NCI-H1417 (cell line): ENCODE measurements at places on chromosomes 5 and 9.

- peak; percentile 39 for DNase-seq
Observed at GRCh38 chr9:114905170-114905940, 25.0 kb downstream of the TNFSF8 start.

DNA sequence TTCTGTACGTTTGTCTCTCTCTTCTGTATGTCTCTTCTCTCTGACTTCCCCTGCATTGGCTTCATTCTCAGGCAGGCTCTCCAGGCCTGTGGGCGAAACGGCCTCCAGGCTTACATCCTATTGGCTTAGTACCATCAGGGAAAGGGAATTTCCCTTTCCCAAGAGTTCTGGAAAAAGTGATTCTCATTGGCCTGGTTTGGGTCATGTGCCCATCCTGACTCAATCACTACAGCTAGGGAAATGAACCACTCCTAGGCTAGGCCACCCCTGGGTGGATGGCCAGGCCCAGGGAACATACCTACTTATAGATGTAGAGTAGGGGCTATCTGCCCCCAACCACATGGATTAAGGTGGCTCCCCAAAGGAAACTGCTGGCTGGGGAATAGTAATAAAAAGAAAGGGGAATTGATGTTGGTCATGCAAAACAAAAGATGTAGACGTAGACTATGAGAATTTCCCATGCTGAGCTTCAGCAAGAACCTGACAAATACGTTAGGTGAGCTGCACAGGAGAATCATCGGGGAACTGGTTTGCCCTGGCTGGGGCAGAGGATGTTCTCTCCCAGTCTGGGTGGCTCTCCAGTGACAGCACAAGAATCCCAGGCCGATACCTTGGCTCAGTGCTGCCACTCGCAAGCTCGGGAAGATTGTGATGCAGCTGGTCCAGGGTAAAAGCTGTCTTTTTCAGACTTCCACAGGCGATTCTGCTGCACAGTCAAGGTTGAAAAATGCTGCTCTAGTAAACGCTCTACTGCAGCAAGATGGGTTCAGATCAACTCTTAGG, 3.7 kb upstream of the EGR1 start:
- DNase-seq: no peak

GRCh38 chr5:10559871-10560270, 4.0 kb upstream of the ANKRD33B start:
- DNase-seq: no peak

- DNase-seq: no peak
Observed at GRCh38 chr9:88775037-88775471, 216.2 kb upstream of the S1PR3 start.

DNA sequence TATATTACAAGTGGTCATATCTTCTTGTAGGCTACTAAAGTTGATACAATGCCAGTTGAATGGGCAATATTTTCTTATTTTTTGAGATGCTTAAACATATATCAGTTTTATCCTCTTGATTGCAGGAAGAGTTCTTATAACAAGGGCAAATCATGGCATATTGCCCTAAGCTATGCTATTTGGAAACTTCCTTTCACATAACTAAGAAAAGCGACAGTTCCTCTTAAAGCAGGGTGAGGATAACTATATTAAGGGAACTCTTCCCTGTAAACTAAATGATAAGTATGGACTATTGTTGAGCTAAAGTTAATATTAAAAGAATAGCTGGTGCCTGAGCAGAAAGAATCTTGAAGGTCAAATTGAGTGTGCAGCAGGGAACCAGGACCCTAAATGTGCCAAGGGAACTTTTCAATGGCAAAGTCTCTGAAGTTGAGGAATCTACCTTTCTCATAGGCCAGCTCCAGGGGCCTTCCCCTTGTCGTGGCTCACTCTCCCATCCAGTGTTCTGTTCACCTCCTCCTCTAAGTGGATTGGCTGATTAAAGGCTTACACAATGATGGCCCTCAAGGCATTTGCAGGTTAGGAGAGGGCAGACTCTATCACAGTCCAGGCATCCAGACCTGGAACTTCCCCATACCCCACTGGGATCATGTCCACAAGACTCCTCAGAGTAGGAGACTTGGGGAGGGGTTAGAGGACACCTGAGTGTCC, 26.8 kb downstream of the FYB1 start:
- DNase-seq: no peak

GRCh38 chr5:78824831-78825281, 160.3 kb downstream of the ARSB start:
- no peak for DNase-seq

GRCh38 chr9:133385452-133385851, 9.3 kb downstream of the STKLD1 start:
- no peak for DNase-seq

DNA sequence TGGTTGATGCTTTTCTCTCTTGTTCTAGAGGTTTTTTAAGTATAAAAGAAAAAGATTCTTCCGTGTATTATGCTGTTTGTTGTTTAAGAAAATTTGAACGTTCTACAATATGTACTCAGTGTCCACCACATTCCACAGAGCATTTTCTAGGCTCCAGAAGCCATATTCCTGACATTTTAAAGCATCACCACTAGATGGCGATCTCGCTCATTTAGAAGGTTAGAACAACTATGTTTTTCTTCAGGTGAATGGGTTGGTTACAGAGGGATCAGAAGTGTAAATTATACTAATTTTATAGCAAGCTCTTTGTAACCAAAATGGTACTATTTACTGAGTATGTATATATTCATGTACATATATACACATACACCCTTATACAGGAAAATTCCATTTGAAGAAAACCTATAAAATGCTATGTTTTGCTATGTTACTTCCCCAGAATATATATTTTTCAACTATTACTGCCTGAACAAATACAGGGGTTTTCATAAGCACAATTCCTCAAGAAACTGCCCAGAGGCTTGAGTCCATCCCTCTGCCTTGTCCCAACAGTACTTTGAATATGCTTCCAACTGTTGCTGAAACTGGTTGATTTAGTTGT, 284.3 kb downstream of the CCDC171 start:
- DNase-seq: peak; percentile 62

DNA sequence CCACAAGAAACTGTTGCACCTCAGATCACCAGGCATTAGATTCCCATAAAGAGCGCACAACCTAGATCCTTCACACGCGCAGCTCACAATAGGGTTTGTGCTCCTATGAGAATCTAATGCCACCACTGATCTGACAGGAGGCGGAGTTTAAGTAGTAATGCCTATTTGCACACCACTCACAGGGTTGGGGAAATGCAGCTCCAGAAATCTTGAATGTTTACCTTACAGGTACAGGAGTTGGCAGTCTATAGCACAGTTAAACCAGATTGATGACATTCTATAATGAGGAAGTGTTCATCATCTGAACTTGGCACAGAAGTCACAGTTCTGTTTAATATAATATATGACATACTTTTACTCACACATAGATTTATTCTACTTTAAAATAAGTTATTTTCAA, 732.2 kb upstream of the ZNF608 start:
- DNase-seq: no peak
